SK-N-SH treated with all-trans-retinoic acid at 6 μM for 48 hours (cell line): ENCODE measurements at places on chromosomes 7 and 10.
A peak's percentile ranks its signal among the peaks of the same experiment; 100 is the strongest.

DNA sequence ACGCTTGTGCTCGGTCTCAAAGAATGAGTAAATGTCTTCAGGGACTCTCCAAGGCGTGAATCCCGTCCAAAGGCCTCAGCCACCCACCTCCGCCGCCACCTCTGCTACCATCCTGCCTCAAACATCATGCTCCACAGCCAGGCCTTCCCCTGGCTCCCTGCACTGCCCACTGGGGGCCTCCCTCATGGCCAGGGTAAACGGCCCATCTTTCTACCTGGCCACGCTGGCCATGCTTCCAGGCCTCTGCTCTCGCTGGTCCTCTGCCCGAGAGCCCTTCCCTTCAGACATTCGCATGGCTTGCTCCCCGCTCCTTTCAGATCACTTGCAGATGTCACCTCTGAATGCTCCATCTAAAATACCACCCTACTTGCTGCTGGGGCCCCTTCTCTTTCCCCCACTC, 40.2 kb downstream of the ZNF783 start:
- ATAC-seq, result no peak

- no peak for ATAC-seq
Observed at GRCh38 chr10:129704225-129704624, 237.2 kb downstream of the MGMT start.

- ATAC-seq, result no peak
Observed at GRCh38 chr10:88116971-88117626, 253.7 kb downstream of the PTEN start.

DNA sequence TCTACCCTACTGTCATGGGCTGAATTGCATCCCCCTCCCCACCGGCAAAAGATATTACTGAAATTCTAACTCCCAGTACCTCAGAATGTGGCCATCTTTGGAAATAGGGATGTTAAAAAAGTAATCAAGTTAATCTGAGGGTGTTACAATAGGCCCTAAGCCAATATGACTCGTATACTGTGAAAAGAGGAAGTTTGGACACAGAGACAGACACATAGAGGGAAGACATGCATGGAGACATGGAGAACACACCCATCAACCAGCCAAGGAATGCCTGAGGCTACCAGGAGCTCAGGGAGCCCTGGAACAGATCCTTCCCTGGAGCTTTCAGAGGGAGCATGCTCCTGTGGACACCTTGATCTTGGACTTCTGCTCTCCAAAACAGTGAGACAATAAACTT, 138.2 kb upstream of the ADO start:
- no peak for ATAC-seq

DNA sequence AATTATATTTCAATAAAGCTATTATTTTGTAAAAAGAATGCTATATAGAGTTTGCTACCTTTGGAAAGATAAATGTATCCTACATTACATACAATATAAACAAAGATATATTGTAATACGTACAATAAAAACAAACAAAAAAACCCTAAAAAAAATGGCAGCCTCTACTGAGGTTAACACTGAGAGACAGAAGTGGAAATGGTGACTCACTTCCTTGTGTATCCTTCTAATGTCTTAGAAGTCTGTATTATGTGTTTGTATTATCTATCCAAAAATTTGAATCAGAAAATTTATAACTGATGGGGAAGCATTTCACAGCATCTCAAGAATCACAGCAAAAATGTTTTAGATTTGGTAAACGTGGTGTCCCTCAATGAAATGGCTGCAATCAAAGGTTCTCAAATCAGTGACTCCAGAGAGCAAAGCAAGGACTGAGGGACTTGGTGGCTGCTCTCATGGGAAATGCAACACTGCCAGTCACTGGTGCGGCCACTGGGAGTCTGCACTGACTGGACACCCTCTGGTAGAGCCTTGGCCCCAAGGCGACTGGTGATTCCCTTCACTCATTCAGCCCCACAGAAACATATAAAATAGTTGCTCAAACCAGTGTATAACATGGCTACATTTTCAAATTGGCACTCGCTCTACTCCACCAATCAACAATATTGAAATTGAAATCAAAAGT, 53.8 kb downstream of the PANK1 start:
- ATAC-seq, result no peak; the same call in 2 of the 3 replicates

DNA sequence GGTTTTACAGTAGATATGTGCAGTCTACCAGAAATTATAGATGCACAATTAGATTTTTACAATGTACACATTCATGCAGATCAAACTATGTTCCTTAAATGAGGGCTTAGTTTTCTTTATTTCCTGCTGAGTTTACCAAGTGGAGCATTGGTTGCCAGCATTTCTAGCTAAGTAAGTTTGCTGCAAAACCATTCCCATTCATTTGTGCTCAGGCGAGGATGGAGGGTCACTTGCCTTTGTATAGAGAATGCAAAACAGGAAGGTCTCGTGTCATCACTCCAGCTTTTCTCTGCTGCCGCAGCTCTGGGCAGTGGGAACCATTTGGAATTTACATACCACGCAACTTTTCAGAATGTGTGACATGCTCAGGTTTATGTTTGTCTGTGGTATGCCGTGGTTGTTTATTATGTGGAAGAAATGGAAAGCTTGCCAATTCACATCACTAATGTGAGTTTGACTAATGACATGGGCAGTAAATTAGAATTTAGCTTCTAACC, 198.6 kb downstream of the TRIL start:
- ATAC-seq, result peak; percentile 54

DNA sequence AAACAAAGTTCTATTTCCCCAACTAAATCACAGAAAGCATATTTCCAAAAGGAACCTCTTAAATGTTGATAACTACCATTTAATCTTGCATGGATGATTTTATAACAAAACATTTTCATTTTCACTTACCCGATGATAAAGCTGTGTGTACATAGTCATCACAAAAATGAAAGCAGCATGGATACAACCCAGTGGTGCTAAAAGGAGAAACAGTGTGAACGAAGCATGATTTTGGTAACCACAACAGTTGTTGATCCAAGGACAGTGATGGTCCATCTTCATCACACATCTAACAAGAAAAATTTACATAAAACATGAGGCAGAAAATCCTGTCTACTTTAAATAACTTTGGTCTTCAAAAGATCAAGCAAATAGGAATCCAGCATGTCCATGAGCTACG, 4.7 kb downstream of the ZDHHC6 start:
- no peak for ATAC-seq

GRCh38 chr10:49768329-49768728, 6.2 kb upstream of the OGDHL start:
- no peak for ATAC-seq

GRCh38 chr10:12549297-12549696, 199.9 kb downstream of the CAMK1D start:
- ATAC-seq, result no peak

DNA sequence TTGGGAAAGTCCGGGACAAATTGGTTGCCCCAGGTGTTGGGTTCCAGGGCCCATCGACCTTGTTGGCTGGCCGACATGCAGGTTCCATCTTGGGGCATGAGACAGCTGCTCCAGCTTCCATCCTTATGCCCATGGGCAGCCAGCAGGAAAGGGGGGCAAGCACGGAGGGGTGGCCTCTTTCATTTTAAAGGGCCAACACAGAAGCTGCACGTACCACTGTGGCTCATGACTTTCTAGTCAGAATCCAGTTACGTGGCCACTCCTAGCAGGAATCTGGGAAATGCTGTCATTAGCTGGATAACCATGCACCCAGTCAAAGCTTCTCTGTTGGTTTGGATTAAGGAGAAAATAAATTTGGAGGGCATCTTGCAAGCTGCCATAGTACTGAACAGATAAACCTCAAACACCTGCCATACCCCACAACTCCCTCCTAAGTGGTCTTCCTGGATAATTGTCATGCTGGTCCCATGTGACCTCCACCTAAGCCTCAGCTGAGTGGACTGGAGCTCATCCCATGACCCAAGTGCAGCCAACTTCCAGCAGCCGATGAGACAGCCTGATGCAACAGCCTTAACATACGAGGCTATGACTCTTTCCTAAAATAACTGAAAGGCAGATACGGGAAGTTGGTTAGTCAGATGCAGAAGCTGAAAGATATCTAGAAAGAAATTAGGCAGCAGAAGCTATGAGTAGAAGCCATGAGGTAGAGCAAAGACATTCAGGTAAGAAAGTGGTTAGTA, 21.4 kb upstream of the GSDME start:
- no peak; the same call in 2 of the 3 replicates for ATAC-seq

- no peak for ATAC-seq
Observed at GRCh38 chr10:75528392-75528791, 97.0 kb downstream of the LRMDA start.

- no peak for ATAC-seq
Observed at GRCh38 chr7:157192861-157193260, 54.1 kb downstream of the UBE3C start.

DNA sequence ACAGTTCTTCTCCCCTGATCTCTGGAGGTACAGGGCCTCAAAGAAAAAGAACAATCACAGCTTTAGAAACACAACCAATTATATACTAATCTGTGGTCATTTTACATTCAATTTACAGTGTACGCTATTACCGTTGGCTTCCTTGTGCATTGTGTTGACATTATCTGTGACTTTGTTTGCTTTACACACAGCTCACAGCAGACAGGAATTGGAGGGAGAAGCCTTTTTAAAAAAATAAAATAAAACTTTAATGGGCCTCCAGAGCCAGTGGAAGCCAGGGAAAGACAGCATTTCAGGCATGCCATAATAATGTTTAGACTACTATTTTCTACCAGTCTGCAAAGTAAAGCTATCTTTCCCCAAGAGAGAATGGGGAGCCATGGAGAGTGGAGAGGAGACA, 179.0 kb upstream of the ADO start:
- no peak for ATAC-seq

DNA sequence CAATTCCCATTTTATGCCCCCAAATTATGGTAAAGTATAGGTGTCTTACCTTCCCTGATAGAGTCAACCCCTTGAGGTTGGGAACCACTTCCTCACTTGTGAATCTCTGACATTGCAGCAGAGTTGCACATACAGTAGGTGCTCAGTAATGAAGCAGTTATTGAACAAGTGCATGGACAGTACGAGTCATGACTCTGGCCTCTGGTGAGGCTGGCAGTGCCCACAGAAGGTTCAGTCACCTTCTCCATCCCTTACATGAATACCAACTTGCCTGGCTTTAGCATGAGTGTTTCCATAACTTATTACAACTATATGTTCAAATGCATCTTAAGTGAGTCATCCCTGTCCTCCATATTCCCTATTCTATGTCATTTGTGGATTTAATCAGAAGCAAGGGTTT, 340.0 kb downstream of the ELMO1 start:
- no peak for ATAC-seq

- peak; percentile 39; the same call in 2 of the 3 replicates for ATAC-seq
Observed at GRCh38 chr7:47552621-47553020, 29.3 kb downstream of the TNS3 start.

DNA sequence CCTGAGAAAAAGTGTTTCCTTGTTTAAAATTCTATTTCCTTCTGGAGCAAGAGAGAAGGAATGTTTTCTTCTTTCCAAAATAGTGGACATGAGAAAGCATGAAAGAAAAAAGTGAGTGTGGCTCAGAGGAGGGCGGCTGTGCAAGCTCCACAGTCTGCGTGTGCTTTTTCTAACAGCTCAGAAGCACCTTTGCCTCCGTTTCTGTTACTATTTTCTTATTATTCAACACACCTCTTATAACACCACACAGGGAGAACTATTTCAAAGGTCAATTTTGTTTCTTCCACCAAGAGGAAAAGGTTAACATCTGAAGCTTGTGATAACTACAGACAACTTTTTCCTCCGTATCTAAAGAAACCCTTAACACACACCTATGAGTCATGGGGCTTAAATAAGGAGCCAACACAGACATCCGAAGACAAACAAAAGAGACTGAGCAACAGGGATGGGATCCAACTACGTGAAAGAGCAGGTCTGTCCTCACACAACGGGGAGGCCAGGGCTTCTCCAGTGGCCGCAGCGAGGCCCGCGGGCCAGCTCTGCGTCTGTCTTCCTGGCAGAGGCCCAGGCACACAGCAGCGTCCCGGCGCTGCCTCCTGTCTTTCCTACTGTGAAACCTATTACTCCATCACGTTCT, 36.2 kb upstream of the NCAPG2 start:
- peak; percentile 48; the same call in 2 of the 3 replicates for ATAC-seq

GRCh38 chr7:69663911-69664832, 65.9 kb downstream of the AUTS2 start:
- no peak for ATAC-seq
